ENCODE measurements at places on chromosomes 1 and 21.

- no peak for DNase-seq
Observed at GRCh38 chr1:156226782-156227181, 14.0 kb downstream of the PMF1 start.

GRCh38 chr1:80217377-80217986, 1211.0 kb upstream of the ADGRL4 start:
- DNase-seq: peak; percentile 50

- no peak for DNase-seq
Observed at GRCh38 chr1:22815421-22816066, 104.9 kb downstream of the EPHB2 start.

GRCh38 chr21:41816583-41817165, 49.8 kb upstream of the RIPK4 start:
- DNase-seq: no peak

GRCh38 chr1:206649261-206649921, 14.1 kb downstream of the DYRK3 start:
- DNase-seq: no peak

DNA sequence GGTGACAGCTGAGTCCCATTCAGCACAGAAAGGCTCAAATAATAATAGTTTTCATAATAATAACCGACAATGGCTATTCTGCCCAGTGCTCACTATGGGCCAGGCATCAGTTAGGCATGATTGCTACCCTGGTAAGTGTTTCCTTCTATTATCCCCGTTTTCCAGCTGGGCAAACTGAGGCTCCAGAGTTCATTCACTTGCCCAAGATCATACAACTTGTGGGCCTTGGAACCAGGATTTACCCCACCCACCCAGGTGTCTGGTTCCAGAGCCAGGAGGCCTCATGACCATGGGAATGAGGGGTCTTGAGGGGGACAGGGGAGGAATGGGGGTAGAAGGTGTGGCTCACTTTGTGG, 518 bp downstream of the PLOD1 start:
- DNase-seq: no peak

DNA sequence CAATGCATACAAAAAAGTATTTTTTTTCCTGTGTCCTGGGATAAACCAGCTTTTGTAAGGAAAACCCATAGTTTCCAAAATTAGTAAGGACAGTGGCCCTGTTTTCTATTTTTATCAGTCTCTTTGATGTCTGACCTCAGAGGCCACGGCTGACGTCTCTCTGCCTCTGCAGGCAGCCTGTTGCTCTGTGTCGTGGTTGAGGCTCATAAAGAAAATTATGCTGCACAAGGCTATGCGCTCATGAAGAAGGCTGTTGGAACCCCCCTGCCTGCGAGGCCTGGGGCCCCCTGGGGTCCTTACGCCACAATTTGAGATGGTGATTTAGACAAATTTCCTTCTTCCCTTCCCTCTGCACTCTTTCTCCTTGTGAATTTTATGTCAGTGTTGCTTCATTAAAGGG, 48.9 kb downstream of the AGPAT3 start:
- no peak for DNase-seq

DNA sequence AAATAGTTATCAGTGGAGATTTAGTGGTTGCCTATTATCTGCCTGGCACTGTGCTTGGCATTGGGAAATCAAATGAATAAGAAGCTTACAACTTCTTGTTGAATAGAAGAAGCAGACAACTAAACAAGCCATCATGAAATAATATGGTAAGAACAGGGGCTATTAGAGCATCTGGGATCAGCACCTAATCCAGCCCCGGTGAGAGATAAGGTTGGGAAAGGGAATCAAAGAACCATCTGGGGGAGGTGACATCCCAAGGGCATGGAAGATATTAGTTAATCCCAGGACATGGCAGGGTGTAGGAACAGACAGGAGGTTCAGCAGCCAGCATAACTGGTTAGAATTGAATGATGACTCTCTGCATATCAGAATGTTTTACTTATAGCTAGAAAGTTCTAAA, 36.3 kb upstream of the SUCO start:
- no peak for DNase-seq

- peak; percentile 45 for DNase-seq
Observed at GRCh38 chr1:167095368-167095767, 1.5 kb downstream of the STYXL2 start.

DNA sequence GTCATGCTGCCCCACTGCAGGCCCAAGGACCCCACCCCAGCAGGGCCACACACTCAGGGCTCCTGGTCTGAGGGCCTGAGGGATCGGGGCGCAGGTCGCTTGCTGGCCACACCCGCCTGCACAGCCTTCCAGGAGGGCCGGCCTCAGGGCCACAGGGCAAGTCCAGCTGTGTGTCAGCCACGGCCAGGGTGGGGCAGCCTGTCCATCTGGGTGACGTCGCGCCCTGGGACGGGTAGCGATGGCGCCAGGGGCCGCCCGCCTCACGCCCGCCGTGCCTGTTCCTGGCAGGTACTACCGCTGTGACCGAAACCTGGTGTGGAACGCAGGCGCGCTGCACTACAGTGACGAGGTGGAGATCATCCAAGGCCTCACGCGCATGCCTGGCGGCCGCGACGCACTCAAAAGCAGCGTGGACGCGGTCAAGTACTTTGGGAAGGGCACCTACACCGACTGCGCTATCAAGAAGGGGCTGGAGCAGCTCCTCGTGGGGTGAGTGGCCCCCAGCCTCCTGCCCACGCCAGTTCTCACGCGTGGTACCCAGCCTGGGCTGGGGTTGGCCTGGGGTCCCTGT, 2.5 kb downstream of the COL6A1 start:
- DNase-seq: no peak

GRCh38 chr1:65812065-65812464, 19.4 kb downstream of the PDE4B start:
- no peak for DNase-seq

DNA sequence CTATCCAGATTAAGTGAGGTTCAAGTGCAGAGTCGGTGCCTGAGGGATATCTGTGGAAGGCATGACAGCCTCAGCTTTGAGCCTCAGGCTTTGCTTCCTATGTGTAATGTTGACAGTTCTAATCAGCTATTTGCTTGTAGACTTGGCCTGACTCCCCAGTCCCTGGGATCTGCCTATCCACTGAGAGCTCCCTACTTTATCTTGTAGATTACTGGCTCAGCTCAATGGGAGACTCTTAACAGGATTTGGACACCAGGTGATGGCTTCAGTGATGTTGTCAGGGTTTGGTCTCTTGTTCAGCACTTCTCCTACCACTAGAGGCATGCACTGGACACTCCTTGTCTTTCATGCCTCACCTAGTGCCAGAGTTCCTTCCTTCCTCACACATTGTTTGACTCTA, 126.6 kb upstream of the BEND5 start:
- DNase-seq: no peak

- peak; percentile 54 for DNase-seq
Observed at GRCh38 chr1:108561689-108562326, 1.9 kb downstream of the EEIG2 start.

DNA sequence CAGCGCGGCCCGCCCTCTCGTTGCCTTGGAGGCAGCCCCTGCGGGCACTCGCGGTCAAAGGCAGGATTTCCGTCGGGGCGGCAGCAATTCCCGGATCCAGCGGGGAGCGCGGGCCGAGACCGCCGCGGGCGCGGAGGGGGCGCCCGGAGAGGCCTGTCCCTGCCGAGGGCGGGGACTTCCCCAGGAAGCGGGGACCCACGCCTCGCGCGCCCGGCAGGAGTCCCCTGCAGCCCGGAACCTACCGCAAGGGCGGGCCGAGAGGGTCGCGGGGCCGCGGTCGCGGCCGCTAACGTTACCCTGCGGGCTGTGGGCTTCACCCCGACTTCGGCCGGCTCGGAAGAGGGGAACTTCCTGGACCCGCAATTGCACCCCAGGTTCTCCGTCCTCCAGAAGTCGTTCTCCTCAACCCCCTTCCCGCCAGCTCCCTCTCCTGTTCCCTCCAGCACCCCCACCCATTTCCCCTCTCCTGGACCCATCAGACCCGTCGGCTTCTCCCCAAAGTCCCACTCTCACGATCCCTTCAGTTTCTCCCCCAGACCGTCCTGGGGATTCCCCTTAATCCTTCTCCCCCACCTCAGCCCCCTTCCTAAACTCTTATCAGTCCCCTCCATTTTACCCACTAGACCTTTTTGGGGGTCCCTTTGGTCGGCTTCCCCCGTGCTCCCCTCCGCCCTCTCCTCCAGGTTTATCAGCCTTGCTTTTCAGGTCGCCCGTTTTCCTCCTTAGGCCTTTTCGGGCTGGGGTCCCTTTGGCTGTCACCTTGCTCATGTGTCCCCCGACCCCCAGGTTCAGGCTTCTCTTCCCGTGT, 604 bp downstream of the FGR start:
- no peak for DNase-seq

- DNase-seq: no peak
Observed at GRCh38 chr1:78240191-78240590, 194.4 kb downstream of the GIPC2 start.

DNA sequence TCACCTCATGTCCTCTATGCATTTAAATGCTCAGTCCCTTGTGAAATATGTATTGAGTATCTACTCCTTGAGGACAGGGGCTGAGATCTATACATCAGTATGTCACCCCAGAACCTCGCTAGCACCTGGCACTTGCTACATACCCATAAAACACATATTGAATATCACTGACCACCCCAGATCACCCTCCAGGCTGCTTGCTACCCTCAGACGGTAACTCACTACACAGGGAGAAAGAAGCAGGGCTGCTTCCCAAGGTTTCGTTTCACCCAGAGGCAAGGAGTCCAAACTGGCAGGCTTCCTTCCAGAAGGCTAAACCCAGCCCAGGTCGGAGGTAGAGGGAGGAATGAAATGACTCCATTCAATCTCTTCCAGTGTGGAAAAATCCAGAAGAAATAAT, 8.5 kb downstream of the INKA2 start:
- no peak for DNase-seq

- DNase-seq: no peak
Observed at GRCh38 chr1:159877695-159878444, 15.4 kb upstream of the VSIG8 start.

GRCh38 chr1:152110860-152111514, 4.3 kb downstream of the TCHH start:
- DNase-seq: peak; percentile 84

GRCh38 chr21:32203877-32204480, 74.9 kb downstream of the MIS18A start:
- DNase-seq: no peak

- DNase-seq: no peak
Observed at GRCh38 chr1:178382372-178382771, 114.4 kb downstream of the CLEC20A start.

DNA sequence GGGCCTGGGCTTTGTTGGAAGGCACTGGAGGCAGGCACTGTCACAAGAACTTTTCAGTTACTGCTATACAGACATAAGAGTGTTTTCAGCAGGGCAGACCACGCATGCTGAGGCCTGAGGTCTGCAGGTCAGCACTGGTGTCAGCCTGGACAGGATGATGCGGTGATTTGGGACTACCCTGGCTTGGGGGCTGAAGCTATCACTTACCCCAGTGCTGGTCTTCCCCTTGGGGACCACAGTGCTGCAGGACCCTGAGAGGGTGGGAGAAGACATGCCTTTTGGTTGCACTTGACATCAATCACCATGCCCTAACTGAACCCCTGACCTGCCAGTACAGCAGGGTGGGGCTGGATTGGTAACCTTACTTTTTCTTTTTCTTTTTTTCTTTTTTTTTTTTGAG, 9.2 kb downstream of the DMRTB1 start:
- no peak for DNase-seq

- DNase-seq: no peak
Observed at GRCh38 chr21:26005464-26005863, 165.1 kb downstream of the APP start.

DNA sequence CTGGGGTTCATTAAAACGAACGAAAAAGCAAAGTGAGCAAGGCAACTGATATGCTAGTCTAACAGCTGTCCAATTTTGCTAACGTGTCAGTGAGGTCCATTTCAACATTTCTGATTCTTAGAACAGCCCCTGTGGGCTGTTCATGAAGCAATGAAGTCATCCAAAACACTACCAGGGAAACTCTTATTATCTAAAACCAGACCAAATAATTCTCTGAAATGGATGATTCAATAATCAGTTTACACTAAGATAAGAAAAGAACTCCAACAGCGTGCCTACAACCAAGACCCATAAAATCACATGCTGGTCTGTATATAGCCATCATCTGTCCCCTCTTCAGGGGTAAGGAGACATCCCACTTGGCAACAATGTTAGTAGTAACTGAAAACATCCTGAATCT, 122.7 kb downstream of the TGFBR3 start:
- no peak for DNase-seq

GRCh38 chr21:35475762-35476161, 426.7 kb upstream of the RUNX1 start:
- no peak for DNase-seq

DNA sequence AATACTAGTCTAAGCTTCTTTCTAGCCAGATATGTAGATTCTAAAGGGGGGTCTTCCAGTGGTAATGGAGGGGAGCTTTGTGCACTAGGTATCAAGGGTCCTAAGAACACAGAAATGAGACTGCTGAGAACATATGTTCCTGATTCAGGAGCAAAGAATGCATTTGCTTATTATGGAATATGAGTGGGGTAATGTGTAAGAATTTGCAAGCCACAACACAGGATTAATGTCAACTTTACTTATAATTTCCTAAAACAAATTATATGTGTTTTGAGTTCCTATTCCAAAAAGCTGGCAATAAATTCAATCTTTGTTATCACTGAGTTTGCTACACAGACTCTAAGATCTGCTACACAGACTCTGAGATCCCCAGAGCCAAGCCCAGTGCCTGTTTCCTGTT, 357.0 kb upstream of the PTBP2 start:
- no peak for DNase-seq

- no peak for DNase-seq
Observed at GRCh38 chr1:202615501-202616354, 94.5 kb downstream of the SYT2 start.

GRCh38 chr1:93784538-93784937, 94.5 kb downstream of the DNTTIP2 start:
- DNase-seq: no peak

DNA sequence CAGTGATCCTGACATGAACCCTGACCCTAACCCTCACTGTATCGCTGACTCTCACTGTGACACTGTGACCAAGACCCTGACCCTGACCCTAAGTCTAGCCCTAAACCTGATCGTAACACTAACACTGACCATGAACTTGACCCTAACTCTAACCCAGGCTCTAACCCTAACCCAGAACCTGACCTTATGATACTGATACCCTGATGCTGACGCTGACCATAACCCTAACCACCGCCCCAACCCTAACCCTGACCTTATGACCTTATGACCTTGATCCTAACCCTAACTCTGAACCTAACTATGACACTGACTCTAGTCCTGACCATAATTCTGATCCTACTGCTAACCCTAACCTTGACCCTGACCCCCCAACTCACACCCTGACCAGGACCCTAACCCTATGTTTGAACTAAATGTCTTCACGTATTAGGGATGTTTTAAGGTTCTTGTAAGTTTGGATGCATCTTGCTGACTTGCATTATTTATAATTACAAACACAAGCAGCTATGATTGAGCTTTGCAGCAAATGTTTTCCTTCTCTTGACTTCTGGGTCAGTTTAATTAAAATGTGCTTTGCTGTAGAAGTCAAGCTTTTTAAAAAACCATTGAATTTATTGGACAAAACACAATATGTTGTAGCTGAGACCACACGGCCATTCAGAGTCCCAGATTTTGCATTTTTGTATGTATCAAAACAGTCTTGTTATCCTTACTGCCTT, 23.9 kb upstream of the PRSS38 start:
- no peak for DNase-seq

Measured in Caki2 (cell line).